ENCODE measurements at places on chromosomes 1 and 21. TPM values are rescaled to one million over a fixed set of nuclear protein-coding genes. Genes with fewer than 3 reads are reported as not detected.

DNA sequence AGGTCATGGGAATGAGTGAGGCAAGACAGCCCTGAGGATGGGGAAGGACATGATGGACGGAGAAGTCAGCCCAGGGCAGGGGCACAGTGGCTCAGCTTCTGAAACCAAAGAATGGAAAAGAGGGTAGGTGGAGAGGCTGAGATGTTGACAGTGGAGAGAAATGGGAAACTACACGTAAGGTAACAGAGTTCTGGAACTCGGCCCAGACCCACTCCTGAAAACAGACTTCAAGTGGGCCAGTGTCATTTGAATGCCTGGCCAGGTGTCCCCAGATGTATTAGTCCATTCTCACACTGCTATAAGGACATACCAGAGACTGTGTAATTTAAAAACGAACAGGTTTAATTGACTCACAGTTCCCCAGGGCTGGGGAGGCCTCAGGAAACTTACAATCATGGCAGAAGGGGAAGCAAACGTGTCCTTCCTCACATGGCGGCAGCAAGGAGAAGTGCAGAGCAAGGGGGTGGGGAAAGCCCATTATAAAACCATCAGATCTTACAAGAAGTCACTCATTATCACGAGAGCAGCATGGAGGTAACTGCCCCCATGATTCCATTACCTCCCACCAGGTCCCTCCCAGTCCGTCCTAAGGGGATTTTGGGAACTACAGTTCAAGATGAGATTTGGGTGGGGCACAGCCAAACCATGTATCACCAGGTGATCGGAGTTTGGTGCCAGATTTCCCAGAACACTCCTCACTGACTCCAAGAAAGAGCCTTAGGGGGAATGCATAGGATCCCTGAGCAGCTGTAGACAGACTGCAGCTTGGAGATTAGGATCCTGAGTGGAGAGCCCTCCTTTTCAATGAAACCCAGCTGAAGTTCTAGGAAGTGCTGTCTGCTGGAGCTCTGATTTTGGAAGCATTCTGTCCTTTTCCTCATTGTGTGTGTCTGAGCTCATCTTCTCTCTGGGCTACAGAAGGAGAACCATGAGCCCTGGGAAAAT is 40.3 kb downstream of the FHAD1 start:
- no peaks in the 10 kb centered on the region for H3K36me3 ChIP-seq
- no peak overlapping the region for H3K27ac ChIP-seq
- no peaks in the 10 kb centered on the region for H3K4me1 ChIP-seq
- no peak overlapping the region for H3K4me3 ChIP-seq
- no peaks in the 10 kb centered on the region for H3K27me3 ChIP-seq

GRCh38 chr1:183956559-183957188 is 80.9 kb downstream of the COLGALT2 start:
- H3K36me3 ChIP-seq = no peaks in the 10 kb centered on the region
- no peaks in the 10 kb centered on the region for H3K27me3 ChIP-seq
- H3K27ac ChIP-seq = peak overlapping the region; percentile 53
- H3K4me1 ChIP-seq = peaks cover 37% of the 10 kb centered on the region
- no peak overlapping the region for H3K4me3 ChIP-seq
- peak; percentile 72 for DNase-seq

DNA sequence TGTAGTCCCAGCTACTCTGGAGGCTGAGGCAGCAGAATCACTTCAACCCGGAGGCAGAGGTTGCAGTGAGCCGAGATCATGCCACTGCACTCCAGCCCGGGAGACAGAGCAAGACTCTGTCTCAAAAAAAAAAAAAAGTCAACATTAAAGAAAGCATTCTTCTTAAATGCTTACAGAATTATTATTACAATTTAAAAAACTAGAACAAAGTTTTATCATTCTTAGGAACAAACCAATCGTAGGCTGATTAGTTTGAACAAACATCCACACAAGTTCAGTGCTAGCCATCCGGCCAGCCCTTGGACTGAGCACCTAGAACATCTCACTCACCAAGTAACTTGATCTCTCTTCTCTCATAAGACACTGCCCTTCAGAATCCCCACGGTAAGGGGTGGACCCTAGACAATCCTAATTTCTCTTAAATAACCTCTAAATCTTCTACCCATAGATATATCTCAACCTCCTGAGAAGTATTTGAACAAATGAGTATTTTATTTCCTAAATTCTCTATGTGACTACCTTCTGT is 16.0 kb downstream of the JAK1 start:
- no peaks in the 10 kb centered on the region for H3K27me3 ChIP-seq
- no peak for DNase-seq
- H3K4me3 ChIP-seq = no peak overlapping the region
- H3K36me3 ChIP-seq = no peaks in the 10 kb centered on the region
- peaks cover 92% of the 10 kb centered on the region for H3K4me1 ChIP-seq

- H3K36me3 ChIP-seq = no peaks in the 10 kb centered on the region
- H3K4me3 ChIP-seq = no peak overlapping the region
- H3K27me3 ChIP-seq = no peaks in the 10 kb centered on the region
- no peak for DNase-seq
Measured at GRCh38 chr1:35264035-35264434, 4.5 kb upstream of the ZMYM4 start.

DNA sequence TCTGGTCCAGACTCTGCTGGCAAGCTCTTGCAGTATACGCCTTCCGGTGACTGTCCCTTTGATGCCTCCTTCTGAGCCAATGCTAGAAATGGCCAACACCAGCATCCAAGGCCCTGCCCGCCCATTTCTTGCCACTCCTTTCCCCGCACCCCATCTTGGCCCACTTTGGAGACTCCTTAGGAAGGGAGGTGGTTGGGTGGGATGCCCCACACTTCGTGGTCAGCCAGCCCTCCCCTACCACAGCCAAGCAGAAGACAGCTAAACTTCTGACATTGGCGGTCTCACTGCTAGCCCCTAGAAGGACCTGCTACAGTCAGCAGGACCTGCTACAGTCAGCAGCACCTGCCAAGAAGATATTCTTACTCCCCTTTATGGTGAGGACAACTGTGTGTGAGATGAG is 73.5 kb upstream of the CLDN14 start:
- H3K27ac ChIP-seq = no peak overlapping the region
- H3K36me3 ChIP-seq = no peaks in the 10 kb centered on the region
- no peak overlapping the region for H3K4me3 ChIP-seq
- no peak for DNase-seq
- no peaks in the 10 kb centered on the region for H3K4me1 ChIP-seq

DNA sequence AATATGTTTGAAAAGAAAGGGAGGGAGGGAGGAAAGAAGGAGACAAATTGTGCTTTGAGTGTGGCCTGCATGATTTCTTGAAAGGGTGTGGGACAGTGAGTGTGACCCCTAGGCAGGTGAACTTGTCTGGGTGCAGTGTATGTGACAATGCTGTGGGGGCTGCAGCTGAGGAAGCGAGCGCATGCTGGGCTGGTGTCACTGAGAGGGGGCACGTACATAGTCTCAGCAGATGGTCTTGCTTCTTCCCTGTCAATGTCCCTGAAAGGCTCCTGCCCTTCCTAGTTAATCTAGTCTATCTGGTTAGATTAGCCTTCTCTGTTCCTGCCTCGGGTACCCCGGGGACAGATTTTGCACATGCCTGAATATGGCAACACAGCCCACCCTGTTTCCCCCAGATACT is 9.8 kb downstream of the FAAH start:
- no peak overlapping the region for H3K27ac ChIP-seq
- H3K36me3 ChIP-seq = no peaks in the 10 kb centered on the region
- H3K4me3 ChIP-seq = no peak overlapping the region

DNA sequence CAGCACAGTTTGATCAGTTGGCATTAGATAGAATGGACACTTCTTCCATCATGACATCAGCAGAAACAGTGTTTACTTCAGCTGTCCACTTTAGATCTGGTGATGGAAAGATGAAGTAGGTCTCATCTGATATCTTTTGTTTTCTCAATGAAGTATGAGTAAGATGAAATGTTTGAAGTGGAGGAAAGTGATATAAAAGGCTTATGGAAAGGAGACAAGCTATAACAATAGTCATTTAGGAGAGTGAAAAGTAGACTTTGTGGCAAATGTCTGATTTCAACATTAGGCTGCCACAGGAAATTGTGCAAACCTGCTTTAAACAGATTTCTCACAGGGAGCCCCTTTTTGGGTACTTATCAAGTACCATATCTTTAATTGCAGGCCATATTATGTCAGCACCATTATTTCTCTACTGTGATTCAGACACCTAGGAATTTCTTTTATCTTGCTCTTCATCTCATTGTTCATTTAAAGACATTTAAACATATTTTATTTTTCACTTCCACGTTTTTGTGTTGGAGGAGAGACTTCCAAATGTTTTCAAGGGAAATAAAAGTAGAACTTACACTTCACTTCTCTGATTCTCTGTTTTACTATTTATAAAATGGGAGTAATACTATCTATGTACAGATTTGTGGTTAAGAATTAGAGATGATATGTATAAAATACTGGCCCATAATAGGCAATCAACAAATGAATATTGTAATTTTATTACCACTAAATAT is 18.1 kb downstream of the PDC start:
- H3K27me3 ChIP-seq = no peaks in the 10 kb centered on the region
- no peak overlapping the region for H3K27ac ChIP-seq
- H3K36me3 ChIP-seq = no peaks in the 10 kb centered on the region

GRCh38 chr1:160755911-160756848 is 17.1 kb downstream of the SLAMF7 start:
- H3K27me3 ChIP-seq = no peaks in the 10 kb centered on the region
- no peak overlapping the region for H3K27ac ChIP-seq
- peaks cover 16% of the 10 kb centered on the region for H3K4me1 ChIP-seq
- no peaks in the 10 kb centered on the region for H3K36me3 ChIP-seq
- peak; percentile 48 for DNase-seq

DNA sequence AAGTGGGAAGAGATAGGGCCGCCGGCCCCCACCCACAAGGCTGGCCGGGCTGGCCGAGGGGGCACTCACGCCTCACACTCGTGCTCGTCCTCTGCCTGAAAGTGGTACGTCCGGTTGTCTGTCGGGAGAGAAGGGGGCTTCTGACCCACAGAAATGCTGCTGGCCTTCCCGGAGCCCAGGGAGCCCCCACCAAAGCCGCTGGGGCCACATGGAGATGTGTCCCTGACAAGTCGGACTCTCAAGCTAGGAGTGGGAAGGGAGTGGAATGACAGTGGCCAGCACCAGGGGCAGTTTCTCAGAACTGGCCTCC is 12.8 kb upstream of the TCEA3 start:
- no peaks in the 10 kb centered on the region for H3K4me1 ChIP-seq
- DNase-seq = no peak
- H3K27ac ChIP-seq = no peak overlapping the region
- H3K4me3 ChIP-seq = no peak overlapping the region
- H3K27me3 ChIP-seq = no peaks in the 10 kb centered on the region
- no peaks in the 10 kb centered on the region for H3K36me3 ChIP-seq

DNA sequence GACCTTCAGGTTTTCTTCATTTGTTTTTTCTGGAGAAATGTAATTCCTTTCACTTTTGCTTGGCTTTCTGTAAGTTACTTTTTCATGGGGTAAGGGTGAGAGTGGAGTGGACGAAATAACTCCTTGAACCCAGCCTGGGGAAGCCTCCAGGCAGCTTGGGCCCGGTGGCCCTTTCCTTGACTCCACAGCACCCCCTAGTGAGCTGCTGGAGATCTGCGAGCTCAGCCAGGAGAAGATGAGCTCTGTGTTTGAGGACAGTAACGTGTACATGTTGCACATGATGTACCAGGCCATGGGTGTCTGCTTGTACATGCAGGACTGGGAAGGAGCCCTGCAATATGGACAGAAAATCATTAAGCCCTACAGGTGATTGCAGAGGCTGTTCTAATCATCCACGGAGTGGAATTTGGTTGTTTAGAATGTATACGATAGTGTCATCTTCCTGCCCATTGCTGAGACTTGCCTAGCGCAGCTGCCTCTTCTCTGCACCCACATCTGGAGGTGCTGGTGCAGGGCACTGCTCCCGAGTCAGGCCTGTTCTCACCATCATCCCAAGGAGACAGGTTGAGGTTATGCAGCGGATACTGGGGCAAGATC is 51.0 kb downstream of the SMYD2 start:
- peak; percentile 53 for DNase-seq
- peaks cover 22% of the 10 kb centered on the region for H3K36me3 ChIP-seq
- H3K27ac ChIP-seq = no peak overlapping the region
- no peak overlapping the region for H3K4me3 ChIP-seq
- no peaks in the 10 kb centered on the region for H3K27me3 ChIP-seq

DNA sequence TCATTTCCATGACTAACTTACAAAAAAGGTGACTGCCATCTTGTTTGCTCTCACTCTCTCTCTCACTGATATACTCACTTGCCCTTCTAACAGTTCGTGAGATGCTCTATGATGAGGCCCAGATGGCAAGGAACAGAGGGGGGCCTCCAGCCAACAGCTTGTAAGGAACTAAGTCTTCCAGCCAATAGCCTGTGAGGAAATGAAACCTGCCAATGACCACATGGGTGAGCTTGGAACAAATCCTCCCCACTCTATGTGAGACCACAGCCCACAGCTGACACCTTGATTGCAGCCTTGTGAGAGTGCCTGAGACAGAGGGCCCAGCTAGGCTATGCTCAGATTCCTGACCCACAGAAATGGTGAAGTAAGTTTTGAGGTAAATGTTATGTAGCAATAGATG is 153.7 kb downstream of the HHIPL2 start:
- no peaks in the 10 kb centered on the region for H3K4me1 ChIP-seq
- H3K36me3 ChIP-seq = no peaks in the 10 kb centered on the region
- H3K27me3 ChIP-seq = no peaks in the 10 kb centered on the region
- no peak for DNase-seq
- H3K4me3 ChIP-seq = no peak overlapping the region

DNA sequence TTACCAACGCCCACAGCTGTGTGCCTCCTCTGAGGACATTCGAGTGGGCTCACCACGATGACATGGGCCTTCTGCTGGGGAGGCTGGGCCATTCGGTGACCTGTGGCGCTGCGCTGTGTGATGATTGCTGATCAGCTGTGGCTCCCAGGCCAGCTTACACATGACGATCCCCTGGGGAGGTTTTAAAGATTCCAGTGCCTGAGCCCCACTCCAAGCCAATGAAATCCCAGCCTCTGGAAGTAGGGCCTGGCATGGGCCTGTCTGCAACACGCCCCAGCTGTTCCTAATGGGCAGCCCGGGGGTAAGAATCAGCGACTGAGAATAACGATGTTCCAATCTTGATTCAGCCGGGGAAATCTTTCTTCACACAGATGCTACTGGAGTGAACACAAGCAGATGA is 153.7 kb downstream of the KCNJ6 start:
- H3K4me1 ChIP-seq = no peaks in the 10 kb centered on the region
- no peaks in the 10 kb centered on the region for H3K36me3 ChIP-seq
- no peaks in the 10 kb centered on the region for H3K27me3 ChIP-seq
- no peak for DNase-seq
- no peak overlapping the region for H3K27ac ChIP-seq

ELAVL4 gene
- not detected for total RNA-seq

OR10Z1 gene
- not detected for total RNA-seq

NUP210L gene
- total RNA-seq = 0.23 TPM

HLX gene
- total RNA-seq = 0.14 TPM

C1QB gene
- 2.9 TPM for total RNA-seq

MYBPH gene
- total RNA-seq = not detected
